ENCODE measurements at places on chromosomes 5 and 9.

GRCh38 chr5:125703616-125704015, 719.6 kb upstream of the GRAMD2B start:
- DNase-seq, result no peak

GRCh38 chr5:170159101-170159698, 53.5 kb downstream of the FOXI1 start:
- DNase-seq, result no peak

DNA sequence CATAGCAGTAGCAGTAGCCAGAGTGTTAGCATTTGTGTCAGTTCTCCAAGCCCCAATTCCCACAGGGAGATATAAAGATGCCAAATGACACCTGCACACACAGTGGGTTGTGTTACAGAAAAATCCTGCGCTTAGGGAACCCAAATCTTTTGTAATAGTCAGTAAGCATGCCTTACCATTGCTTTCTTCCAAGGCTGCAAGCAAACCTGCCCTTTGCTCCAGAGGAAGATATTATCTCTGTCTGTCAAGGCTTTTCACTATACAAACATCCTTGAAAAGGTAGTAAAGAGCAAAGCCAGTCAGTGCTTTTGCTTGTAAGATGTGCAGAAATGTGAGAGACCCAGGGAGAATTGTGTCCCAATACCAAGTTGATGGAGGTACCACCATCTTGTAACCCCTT, 2.9 kb downstream of the ANKDD1B start:
- no peak for DNase-seq

- no peak for DNase-seq
These were observed 143.2 kb downstream of the PSAT1 start for GRCh38 chr9:78439866-78440830.

DNA sequence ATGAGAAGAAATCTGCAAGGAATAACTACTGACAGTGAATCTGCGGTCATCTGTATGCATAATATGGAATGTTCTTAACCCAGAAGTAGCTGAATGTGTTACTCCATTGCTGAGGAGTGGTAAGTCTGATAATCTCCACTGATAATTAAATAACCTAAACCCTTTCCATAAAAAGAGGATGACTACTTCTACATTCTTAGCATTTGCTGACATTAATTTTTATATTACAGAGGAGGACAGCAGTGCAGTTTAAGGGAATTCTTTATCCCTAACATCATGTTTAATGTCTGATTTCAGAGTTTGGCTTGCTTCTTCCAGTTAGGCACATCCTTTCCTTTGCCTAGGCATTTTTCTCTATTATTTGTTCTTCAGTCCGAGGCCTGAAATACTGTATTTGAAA, 52.2 kb downstream of the CDC42SE2 start:
- no peak for DNase-seq

DNA sequence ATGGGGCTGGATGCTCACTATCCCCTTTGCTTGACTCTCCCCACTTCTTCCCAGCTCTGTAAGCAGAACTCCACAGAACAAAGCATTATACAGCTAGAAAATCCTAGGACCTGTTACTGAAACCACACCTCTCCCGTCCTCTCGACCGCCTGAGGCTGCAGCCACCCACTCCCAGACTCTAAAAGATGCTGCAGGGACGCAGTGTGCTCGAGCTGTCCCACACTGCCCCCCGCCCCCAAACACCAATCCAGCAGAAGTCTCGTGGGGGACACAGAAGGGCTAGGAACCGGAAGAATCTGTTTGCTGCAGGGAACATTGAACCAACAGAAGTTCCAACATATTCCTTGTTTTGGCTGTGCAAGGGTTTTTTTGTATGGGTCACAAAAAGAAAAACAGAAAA, 7.6 kb downstream of the CAMK2A start:
- no peak for DNase-seq

GRCh38 chr9:86062845-86063693, 36.3 kb downstream of the GOLM1 start:
- no peak for DNase-seq

Data from COLO829 (cell line).